ENCODE measurements at places on chromosomes 1 and 21.

DNA sequence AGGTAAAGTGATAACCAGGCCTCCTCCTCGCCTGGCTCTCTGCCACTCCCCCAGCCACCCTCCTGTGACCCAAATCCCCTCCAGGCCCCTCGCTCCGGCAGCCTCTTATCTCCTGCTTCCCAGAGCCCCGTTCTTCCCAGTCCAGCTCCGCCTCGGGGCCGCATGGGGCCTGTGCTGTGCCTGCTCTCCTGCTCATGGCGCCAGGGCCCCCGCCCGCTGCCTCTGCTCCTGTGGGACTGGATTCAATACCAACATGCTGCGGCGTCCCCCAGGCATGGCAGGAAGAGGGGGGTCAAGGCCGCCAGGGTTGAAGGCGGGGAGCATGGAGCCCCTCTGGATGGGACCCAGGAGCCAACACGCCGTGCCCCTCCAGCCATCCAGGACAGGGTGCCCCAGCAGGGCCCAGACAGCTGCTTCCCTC lies 213.0 kb upstream of the VAMP3 start:
- no peak for DNase-seq

DNA sequence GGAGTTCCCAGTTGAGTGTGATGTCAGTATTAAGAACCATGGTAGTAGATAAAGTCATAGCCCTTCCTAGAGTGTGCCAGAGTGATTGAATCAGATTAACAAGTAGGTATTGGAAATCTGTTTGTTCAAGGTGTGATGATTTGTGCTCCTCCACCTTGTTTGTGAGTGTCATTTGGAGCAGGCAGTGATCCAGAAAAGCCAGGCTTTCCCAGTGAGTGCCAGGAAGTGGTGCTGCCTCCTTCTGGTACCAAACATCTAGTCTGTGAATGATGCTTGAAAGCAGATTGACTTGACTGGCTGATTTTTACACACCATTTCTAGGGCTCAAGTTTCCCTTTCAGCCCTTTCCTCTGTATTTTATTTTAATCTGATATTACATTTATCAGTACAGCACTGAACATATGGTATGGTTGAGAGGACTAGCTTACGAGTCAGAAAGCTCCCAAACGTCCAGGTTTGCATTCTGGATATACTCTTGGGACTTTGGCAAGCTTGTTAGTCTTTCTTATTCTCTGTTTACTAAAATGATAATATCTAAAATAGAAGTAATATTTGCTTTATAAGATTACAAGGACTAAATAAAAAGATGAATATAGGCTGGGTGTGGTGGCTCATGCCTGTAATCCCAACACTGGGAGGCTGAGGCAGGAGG lies 100.7 kb downstream of the PATJ start:
- no peak for DNase-seq

DNA sequence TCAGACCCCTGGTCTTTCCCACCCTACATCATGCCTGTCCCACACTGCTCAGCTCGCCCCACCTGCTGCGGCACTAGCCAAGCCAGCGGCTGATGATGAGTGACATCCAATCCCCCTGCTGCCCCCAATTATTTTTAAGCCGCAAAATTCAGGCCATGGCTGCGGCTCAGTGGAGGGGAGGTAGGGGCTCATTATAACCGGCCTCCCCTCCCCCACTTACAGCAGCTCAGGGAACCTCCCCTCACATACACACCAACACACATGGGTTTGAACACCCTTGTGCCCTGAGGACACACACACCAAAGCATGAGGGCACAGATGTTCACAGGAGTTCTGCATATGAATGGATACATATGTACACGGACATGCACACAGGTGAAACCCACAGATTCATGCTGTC lies 5.3 kb downstream of the ADGRB2 start:
- DNase-seq: no peak

DNA sequence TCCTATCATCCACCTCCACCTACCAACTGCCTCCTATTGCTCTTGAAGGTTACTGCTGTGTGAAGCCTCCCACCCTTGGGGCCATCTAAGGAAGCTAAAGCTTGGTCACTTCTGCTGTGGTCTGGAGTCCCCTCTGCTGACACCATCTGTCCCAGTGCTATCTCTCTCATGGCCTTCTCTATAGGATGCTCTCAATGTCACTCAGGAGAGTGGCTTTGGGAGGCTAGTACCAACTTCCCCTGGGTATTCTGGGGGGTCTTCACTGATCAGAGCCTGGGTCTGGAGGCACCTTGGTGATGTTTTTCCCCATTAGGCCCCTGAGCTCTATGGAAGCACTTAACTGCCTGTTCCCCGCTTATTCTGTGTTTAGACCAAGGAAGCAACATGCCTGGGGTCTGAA lies 12.3 kb upstream of the NCF2 start:
- no peak for DNase-seq

DNA sequence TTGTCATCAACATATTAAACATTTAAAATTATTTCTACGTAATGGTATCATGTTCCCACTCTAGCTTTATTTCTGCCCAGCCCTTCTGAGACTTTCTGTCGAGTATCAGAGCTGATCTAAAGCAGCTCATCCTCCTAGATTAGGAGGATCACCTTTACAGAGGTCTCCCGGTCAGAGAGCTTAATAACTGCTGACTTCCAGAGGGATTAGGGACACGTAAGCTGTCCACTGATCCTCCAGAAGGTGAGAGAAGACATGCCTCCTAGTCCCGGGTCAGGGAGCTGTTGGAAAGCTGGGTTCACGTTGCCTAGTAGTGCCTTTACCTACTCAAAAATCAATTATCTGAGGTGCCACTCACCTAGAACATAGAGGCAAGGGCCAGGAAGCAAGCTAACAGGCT lies 31.2 kb upstream of the NADK start:
- DNase-seq: no peak

- no peak for DNase-seq
Measured at GRCh38 chr1:226908913-226909312, 31.2 kb upstream of the COQ8A start.

- DNase-seq: no peak
Measured at GRCh38 chr1:154994591-154994990, 1.2 kb downstream of the LENEP start.

DNA sequence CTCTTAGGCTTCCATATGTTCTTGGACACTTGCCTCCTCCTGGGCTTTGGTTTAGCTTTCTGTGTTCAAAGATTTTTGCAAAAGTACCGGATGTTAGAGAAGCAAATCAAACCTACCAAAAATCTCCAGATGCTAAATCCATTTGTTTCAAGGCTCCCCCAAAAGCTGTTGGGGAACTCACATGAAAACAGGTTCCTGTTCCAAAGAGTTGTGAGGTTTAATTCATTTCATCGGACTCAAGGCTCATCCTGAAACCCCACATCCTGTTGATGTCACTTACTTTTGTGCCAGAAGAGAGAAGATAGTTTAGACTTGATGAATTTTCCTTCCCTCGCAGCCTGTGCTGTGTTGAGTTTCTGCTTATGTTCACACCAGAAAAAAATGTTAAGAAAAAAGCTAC lies 41.7 kb upstream of the RXRG start:
- DNase-seq: no peak

DNA sequence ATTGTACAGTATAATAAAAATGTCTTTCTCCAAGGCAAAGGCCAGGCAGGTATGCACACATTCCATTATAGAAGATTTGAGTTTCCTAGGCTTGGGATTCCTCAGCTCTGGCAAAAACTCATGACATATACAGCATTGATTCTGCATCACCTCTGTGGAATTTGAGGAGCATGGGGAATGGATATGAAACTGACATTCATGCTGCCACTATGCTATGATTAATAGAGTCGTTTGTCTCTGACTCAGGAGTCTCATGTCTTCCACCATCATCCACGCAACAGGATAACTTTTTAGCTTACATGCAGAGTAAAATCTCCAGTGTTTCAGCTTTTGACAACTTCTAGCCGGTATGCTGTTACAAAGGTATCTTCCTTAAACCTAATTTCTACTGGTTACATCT lies 49.8 kb upstream of the ADORA3 start:
- DNase-seq: no peak

- peak; percentile 72 for DNase-seq
Measured at GRCh38 chr1:236066828-236067386, 2.0 kb upstream of the NID1 start.

GRCh38 chr1:30654188-30654587 lies 69.2 kb downstream of the MATN1 start:
- no peak for DNase-seq

DNA sequence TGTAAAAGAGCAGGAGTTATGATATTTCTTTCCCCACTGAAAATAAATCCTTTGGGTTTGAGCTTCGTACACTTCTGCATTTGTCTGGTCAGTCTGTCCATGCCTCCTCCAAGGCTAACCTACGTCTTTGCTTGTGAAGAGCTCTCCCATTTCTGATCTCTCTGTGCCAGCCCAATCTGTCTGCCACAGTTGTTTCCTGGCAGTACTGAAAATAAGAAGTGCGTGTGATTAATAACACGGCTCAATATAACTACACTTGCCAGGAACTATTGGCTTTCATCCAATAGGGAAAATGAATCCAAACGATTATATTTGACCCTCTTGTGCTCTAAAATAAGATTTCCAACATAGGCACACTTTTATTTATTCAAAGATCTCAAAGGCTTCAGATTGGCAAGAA lies 19.2 kb upstream of the COL24A1 start:
- DNase-seq: no peak

GRCh38 chr1:223453902-223454301 lies 60.7 kb downstream of the CCDC185 start:
- DNase-seq: no peak

DNA sequence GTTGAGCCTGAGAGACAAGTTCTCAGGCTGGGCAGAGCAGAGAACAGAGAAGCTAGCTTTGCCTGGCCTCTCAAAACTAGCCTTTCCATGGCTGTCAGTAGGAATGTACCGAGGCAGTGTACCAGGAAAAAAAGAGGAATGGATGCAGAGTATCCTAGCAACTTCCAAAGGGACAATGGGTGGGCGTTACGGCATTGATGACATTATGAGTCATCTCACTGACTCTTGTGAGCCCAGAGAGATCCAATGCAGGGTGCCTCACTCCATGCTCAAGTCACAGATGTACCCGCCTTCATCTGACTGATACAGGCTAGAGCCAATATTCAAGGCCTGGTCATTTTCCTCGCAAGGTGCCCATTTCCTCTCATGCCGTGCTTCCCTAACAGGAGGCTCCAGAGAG lies 51.4 kb upstream of the C8B start:
- DNase-seq: no peak

DNA sequence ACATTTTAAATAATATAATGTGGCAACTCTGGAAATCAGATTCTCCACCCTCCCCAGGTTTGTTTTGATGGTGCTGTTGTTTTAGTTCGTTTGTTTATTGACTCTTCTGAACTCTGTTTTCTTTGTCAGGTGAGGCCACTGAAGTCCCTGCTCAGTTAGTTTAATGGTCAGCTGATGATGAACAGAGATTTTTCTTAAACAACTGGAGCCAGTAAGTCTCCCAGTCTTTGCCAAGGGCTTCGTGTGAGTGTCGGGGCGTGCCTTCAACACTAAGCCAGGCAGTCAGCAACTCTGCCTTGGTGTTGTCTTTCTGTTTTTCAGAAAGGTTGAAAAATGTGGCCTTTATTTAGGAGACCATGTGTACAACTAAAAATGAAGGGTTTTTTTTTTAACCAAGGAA lies 58.9 kb downstream of the TEX35 start:
- DNase-seq: no peak

DNA sequence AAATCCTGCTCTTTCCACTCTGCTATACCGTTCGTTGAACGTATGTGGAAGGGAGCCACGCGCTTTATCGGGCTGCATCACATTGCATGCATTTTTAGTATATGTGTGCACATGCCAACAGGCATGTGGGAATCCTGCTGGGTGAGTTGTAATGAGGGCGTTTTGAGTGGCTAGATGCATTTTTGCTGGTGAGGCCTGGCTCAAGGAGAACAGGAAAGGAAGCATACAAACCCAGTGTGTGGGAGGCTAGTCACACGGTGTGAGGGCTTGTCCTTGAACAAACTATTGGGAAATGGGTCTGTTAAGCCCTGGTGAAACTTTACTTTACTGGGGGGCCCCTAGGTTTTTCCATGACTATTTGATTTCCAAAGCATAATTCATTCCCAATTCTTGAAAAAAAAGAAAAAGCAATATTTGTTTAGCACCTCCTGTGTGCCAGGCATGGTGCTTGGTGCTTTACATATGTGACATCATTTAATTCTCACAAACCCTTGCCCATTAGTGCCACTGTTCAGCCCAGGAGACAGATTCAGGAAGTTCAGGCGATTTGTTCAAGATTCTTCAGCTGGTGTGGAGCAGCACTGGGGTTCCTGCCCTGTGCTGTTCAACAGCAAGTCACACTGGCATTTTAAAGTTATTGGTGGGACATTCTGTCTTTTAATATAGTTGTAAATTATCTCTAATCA lies 25.6 kb upstream of the JUN start:
- DNase-seq: no peak

DNA sequence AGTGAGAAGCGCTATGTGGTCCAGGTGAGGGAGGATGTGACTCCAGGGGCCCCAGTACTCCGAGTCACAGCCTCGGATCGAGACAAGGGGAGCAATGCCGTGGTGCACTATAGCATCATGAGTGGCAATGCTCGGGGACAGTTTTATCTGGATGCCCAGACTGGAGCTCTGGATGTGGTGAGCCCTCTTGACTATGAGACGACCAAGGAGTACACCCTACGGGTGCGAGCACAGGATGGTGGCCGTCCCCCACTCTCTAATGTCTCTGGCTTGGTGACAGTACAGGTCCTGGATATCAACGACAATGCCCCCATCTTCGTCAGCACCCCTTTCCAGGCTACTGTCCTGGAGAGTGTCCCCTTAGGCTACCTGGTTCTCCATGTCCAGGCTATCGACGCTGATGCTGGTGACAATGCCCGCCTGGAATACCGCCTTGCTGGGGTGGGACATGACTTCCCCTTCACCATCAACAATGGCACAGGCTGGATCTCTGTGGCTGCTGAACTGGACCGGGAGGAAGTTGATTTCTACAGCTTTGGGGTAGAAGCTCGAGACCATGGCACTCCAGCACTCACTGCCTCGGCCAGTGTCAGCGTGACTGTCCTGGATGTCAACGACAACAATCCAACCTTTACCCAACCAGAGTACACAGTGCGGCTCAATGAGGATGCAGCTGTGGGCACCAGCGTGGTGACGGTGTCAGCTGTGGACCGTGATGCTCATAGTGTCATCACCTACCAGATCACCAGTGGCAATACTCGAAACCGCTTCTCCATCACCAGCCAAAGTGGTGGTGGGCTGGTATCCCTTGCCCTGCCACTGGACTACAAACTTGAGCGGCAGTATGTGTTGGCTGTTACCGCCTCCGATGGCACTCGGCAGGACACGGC lies 2.2 kb downstream of the CELSR2 start:
- no peak for DNase-seq
